ENCODE measurements at places on chromosomes 12 and 14.

- DNase-seq: no peak
Observed at GRCh38 chr14:53902307-53902706, 54.3 kb downstream of the BMP4 start.

DNA sequence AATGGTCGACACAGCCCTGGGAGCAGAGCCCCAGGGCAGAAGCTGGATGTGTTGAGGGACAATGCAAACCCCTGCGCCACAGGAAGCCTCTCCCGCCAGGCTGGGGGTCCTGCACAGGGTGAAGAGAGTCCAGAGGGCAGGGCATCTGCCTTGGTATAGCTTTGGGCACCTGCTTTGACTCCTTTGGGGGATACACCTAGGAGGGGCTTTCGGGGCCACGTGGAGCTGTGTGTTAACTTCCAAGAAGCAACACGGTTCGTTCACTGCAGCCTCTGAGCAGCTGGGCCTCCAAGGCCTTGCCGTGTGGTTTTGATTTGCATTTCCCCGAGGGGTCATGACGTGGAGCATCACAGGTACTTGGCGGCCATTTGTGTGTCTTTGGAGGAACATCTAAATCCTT is 5.8 kb upstream of the PUS1 start:
- no peak for DNase-seq

- no peak for DNase-seq
Observed at GRCh38 chr14:55701638-55702037, 121.6 kb downstream of the KTN1 start.

DNA sequence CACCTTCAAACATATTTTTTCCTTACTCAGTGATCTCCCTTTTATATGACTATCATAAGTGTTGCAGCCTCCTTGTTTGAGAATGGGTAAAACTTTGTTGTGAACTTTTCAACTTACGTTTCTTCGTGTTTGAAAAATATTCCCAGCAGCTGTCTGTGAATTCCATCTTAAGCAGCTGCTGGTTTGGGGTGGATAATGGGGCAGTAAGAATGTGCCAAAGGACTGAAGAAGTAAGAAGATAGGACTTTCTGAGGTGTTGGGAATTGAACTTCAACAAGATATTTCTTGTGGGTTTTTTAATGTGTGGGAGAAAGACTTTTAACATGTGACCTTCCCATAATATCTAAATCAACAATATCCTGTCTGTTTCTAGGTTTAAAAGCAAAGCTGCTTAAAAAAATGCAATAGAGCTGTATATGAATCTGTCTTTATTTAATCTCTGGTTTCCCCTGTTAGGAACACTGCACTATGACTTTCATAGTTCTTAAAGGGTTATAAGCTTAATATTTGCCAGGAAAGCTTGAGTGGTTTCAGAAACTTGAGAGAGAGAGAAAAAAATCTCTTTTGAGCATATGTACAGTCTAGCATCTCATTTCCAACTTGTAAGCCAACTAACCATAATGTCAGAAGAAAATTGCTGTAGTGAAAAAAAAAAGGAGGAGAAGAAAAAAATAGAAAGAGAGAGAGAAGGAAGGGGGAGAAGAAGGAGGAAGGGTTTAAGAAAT is 1659.2 kb upstream of the FLRT2 start:
- DNase-seq: no peak

DNA sequence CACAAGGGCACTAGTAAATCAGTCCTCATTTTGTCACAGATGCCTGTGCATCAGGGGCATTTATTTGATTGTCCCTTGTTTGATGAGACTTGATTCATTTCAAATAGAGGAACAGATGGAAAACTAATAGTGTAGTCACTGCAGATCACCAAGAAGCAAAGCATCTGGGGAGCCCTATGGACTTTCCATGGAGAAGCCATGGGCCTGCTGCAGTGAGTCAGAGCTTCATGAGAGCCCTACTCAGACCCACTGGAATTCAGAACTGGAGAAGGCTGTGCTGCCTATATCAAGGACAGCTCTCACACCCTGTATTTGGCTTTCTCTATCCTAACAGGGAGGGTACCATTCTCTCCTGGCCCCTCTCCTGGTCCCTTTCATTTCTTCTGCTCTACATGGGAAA is 126.2 kb downstream of the GRIP1 start:
- DNase-seq: no peak

- no peak for DNase-seq
Observed at GRCh38 chr12:1993871-1994371, 10.3 kb downstream of the DCP1B start.

GRCh38 chr12:115597157-115597712 is 680.3 kb downstream of the MED13L start:
- DNase-seq: no peak
